Fibroblast of skin of left quadriceps (primary cell): ENCODE measurements at places on chromosomes 12 and 14.

GRCh38 chr14:93073910-93074769 lies 41.6 kb downstream of the ITPK1 start:
- no peak for DNase-seq

DNA sequence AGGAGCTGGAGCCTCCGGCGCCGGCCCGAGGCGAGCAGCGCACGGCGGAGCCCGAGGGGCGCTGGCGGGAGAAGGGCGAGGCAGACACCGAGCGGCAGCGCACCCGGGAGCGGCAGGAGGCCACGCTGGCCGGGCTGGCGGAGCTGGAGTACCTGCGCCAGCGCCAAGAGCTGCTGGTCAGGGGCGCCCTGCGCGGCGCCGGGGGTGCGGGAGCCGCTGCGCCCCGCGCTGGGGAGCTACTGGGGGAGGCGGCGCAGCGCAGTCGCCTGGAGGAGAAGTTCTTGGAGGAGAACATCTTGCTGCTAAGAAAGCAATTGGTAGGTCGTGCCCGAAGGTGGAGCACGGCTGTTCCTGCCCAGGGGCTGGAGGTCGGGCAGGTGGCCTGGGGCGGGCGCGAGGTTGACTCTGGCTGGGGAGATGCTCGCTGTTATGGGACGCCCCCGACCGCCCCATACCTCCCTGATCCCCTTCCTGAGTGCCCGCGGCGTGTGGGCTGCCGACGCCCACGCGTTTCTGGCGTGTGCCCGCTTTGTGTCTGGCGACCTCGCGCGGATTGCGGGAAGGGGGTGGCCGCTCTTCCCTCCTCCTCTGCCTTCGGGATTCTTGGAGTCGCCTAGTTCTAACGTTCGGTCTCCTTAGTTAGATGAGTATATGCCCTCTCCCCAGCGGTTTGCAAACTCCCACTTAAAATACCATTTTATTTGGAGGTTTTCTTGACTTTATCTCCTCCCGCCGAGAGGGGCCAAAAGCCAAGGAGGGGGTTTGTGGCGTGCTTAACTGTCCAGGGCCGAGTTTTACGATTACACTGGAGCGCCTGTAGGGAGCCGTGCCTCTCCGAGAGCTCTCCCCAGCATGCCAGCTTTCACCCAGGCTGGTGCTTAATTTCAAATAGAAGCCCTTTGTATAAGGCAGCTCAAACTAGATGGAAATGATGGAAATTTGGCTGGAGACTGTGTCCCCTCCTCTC lies 752 bp downstream of the DACT1 start:
- DNase-seq = no peak

GRCh38 chr12:76556368-76556767 lies 3.2 kb downstream of the OSBPL8 start:
- no peak for DNase-seq

- DNase-seq = no peak
These were observed 1.2 kb upstream of the PRIMA1 start for GRCh38 chr14:93789228-93790130.

GRCh38 chr14:92922883-92923743 lies at the start of gene CHGA:
Gene CHGA (plus strand): TSS chr14:92923150. CDS start chr14:92923360, 210 bp downstream.
- DNase-seq = peak; percentile 3
